Stimulated activated CD8-positive, alpha-beta memory T cell treated with anti-CD3 and anti-CD28 coated beads, Interleukin-4, amount 100 ng/mL, for 4 hours (primary cell): ENCODE measurements at places on chromosomes 16 and 17.

DNA sequence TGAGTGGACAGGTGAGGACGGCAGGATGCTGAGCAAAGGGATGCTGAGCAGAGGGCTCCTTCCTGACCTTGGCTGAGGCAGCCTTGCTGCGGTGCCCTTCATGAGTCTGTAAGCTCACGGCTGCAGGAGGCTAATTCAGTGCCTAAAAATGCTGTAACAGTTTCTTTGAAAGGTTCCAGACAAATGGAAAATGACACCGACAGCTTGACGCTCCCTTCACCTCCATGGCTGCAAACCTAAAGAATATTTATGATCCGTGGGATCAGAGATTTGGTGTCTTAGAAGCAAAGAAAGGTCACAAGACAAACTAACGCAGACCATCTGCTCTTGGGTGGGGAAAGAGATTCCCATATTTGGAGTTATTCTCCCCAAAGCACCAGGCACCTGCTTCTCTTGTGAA lies 28.0 kb downstream of the TOM1L2 start:
- DNase-seq = no peak

DNA sequence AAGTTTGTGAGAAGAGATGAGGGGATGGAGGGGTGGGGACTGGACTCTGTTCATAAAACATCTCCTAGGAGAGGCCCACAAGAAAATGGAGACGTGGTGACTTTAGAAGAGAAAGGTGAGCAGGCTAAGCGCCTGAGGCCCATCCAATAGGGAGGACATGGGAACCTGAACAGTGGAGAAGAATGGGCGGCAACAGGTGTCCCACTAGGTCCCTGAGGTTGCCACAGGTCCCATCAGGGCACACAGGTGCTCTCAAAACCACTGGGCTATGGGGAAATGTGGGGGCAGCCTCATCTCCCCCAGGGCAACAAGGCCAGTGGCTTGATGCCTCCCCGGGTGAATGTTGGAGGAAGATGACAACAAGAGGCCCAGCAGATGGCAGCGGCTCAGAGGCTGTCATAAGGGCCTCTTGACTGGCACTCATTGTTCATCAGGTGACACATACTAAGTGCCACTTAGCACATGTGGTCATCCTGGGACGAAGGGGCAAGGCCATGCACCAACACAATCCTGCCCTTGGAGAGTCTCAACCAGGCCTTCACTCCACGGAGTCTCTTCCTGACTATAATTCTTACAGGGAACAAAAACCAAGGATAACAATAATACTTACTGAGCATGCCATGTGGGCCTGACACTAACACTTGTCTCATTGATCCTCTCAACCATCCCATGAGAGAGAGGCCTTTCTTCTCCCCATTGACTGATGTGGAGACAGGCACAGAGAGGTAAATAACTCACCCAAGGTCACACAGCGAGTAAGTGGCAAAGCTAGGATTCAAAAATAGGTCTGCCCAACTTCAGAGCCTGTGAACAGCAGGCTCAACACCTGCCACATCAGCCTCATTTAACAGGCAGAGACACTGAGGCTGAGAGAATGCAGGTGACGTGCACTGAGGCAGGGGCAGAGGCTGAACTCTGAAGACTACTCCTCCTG lies 38.0 kb downstream of the CUEDC1 start:
- no peak for DNase-seq

GRCh38 chr16:31020536-31020935 lies 10.1 kb upstream of the STX1B start:
- no peak for DNase-seq

DNA sequence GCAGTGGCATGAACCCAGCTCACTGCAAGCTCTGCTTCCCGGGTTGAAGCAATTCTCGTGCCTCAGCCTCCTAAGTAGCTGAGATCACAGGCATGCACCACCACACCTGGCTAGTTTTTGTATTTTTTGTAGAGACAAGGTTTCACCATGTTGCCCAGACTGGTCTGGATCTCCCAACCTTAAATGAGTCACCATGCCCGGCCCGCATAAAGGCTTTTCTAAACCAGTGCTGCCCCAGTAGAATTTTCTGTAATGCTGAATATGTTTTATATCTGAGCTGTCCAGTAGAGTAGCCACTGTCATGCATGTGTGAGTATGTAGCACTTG lies 36.9 kb upstream of the WSB1 start:
- DNase-seq = no peak

GRCh38 chr16:1096169-1097082 lies at the start of gene C1QTNF8:
Gene C1QTNF8 (minus strand): TSS chr16:1096244. CDS start chr16:1094922, 1,322 bp downstream.
- no peak for DNase-seq

- DNase-seq = no peak
Observed at GRCh38 chr16:75486014-75486675, 9.1 kb downstream of the CHST6 start.

DNA sequence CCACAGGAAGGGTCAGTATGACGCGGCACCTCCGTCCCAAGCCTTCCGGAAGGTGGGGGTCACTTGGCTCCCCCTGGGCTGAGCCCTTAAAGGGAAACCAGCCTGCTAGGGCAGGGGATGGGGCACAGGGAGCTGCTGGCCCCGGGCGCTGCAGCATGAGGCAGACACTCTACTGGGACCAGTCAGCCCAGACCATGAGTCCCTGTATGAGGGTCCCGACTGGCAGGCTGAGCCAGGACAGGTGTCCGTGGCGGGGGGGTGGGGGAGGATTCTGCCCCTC lies 43.4 kb upstream of the ZC3H18 start:
- no peak for DNase-seq

DNA sequence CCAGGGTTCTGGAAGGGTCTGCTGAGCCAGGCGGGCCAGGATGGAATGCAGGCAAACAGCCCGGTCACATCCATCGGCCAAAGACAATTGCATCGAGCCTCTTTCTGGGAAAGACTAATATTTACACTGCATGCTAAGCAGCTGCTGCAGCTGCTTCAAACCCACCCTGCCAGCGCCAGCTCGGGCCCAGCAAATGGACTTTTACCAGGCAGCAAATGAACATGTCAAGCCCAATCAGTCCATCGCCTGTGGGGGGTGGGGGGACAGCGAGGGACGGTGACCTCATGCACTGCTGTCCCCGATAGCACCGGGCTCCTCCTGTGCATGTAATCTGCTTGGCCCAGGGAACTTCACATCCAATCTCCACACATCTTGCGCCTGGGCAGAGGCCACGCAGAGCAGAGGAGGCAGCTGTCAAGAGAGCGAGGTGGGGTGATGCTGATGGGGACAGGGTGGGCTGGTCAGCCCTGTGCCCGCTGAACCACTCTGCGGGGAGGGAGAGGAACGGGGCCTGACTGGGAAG lies 39.4 kb upstream of the CDH5 start:
- no peak for DNase-seq

GRCh38 chr17:78946631-78947030 lies 21.4 kb upstream of the TIMP2 start:
- no peak for DNase-seq

DNA sequence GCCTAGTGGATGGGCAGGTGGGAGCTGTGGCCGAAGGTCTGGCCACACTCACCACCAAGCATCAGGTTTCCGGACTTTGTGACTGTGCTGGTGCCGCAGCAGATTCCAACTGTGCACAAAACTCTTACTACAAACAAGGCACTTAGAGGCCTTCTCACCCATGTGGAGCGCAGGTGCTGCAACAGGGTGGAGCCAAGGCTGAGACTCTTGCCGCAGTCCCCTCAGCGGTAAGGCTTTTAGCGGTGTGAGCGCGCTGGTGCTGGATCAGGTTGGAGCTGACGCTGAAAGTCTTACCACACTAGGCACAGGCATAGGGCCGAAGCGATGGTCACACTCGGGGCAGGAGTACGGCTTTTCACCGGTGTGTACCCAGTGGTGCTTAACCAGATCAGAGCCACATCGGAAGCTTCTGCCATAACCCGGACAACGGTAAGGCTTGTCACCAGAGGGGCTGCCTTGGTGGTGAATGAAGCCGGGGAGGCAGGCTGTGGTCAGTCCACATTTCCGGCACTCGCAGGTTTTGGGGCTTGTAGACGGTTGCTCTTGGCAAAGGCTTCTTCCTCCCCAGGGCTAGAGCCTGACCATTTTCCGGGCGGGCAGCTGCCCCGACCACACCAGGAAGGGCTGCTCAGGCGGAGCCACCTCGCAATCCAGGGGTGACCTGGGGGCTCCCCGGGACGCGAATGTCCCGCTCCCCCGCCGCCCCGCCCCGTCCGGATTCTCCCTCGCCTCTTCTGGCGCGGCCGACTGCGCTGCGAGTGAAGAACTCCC lies 1.0 kb upstream of the ARMC5 start:
- peak; percentile 28 for DNase-seq

- no peak for DNase-seq
Observed at GRCh38 chr17:55624772-55625433, 97.8 kb downstream of the TMEM100 start.
